ENCODE measurements at places on chromosomes 6 and 20.

GRCh38 chr6:50681213-50681824, 32.0 kb upstream of the TFAP2D start:
- DNase-seq, result no peak

DNA sequence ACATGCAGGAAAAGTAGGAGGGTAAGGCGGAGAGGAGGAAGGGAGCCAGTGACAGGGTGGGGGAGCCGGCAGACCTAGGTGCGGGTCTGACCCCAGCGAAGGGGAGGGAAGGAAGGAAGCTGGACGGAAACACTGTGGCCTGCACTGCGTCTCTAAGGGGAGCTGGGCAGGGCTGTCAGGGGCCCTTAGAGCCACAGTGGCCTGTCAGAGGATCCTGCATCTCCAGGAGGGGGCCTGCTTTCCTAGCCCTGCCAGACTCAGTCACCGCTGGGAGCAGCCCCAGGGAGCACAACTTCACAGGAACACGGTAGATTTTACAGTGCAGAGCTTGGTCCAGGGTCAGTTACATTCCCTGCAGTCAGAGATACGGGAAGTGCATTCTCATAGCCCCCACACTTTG, 118.2 kb downstream of the PACRG start:
- no peak for DNase-seq

DNA sequence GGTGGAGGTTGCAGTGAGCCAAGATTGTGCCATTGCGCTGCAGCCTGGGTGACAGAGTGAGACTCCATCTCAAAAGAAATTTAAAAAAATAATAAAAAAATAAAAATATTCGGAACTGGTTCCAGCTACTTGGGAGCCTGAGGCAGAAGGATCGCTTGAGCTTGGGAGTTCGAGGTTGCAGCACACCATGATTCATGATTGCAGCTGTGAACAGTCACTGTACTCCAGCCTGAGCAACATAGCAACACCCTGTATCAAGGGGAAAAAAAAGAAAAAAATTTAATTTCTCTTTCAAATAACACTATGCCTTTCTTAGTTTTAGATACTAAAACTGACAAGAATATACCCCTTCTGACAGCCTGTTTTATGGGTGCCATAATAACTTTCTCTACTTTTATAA, 10.5 kb downstream of the KDM1B start:
- DNase-seq, result no peak

DNA sequence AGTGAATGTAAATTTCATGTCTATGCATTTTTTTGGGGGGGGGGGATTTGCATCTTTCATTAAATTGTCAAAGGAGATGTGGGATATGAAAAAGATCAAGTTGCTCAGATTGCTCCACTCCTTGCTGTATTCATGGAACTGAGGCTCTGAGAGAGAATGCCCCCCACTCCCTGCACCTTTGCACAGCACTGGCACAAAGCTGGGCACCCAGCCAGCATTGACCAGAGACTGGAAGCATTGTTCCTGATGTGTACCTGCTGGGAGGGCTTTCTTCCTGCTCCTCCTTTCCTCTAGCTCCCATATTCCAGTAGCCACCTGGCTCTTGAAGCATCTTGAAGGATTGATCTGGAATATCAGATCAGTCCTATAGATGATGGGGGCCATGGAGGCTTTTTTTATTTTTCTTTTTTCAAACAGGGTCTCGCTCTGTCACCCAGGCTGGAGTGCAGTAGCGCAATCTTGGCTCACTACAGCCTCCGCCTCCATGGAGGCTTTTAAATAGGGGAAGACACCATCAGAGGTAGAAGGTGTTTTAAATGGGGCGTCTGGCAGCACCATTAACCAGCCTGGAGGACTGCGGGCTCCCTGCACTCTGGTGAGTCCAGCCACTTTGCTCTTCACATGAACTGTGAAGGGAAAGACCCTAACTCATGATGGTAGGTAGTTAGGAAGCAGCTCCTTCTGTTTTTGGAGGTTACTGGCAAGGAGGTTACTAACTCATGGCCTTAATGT, 10.9 kb downstream of the DUSP15 start:
- DNase-seq, result no peak

DNA sequence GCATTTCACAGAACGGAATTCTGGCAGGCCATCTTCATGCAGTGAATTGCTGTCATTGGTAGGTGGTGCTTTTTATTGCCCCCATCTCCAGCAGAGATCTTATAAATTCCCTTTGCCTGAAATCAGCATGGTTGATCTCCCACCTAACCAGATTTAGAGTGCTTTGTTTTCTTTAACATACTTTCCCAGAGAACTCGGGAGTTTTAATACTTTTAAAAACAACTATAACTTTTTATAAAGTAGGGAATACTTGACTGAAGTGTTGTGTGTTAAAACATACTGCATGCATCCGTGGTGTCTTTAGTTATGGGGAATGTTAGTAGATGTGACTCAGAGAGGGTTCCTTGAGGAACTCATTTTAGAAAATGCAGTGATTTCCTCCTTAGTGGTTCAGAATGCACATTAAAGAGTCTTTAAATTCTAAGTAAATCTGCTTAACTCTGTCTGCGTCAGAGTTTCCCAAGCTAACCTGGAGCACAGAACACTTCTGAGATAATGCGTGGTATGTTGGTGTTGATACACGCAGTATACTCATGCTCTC, 54.9 kb downstream of the AKAP12 start:
- DNase-seq, result peak; percentile 29
